ENCODE measurements at places on chromosomes 4 and X.

- DNase-seq = peak; percentile 50
Measured at GRCh38 chr4:29423836-29424721, 1296.1 kb upstream of the PCDH7 start.

- no peak for DNase-seq
Measured at GRCh38 chr4:111985426-111985825, 159.8 kb upstream of the FAM241A start.

DNA sequence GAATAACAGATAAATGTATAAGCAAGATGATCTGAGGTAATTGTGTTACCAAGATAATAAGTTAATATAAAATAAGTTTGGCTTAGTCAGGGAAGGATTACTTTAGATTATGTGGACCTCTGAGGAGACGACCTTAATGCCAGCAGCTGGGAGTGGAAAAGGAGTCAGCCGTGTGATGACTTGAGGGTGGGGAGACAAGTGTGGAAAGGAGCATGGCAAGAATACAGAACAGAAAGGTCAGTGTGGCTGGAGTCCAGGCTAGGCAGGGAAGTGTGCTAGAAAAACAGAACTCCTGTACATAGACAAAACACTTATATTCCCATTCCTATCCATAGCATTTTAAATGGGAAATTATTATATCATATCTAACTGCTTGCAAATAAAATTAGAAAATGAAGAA, 138.8 kb downstream of the PDLIM5 start:
- no peak for DNase-seq

- no peak for DNase-seq
Measured at GRCh38 chrX:106901781-106902219, 1.3 kb downstream of the RIPPLY1 start.

DNA sequence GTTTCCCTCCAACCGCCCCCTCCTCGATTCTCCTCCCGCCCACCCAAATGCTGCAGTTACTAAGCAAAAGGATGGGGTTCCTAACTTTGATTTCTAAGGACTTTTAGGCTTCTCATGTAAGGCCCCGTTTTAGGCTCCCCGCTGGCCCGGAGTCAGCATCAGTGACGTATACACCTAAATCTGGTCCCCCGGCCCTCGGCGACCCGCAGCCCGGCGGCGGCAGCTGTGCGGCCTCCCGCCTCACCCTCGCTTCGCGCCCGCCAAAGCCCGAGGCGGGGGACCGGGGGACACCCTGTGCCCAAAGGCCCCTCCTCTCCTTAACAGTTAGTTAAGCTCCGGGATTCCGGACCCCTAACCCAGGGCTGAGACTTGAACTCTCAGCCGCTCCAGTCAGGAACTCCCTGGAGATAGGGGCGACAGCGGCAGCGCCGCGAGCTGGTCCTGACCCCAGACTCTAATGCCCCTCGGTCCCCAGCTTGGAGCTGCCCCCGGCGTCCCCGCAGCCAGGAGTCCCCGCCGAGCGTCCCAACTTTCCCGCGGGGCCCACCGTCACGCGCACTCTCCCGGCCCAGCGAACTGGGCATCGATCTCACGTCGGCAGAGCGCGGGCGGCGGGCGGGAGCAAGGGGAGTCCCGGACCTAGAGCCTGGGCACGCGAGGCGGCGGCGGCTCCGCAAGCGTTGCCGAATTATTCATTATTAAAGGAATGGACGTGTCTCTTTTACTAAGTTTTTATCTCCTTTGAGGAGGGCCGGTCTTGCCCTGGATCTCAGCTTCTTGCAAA, 1.5 kb upstream of the NR3C2 start:
- DNase-seq = no peak

- DNase-seq = no peak
Measured at GRCh38 chrX:75038925-75039324, 113.7 kb upstream of the NEXMIF start.

Data from amniotic stem cell (primary cell).